ENCODE measurements at places on chromosomes 6 and 20. TPM values are rescaled to one million over a fixed set of nuclear protein-coding genes. Genes with fewer than 3 reads are reported as not detected.
A peak's percentile ranks its signal among the peaks of the same experiment; 100 is the strongest.

DNA sequence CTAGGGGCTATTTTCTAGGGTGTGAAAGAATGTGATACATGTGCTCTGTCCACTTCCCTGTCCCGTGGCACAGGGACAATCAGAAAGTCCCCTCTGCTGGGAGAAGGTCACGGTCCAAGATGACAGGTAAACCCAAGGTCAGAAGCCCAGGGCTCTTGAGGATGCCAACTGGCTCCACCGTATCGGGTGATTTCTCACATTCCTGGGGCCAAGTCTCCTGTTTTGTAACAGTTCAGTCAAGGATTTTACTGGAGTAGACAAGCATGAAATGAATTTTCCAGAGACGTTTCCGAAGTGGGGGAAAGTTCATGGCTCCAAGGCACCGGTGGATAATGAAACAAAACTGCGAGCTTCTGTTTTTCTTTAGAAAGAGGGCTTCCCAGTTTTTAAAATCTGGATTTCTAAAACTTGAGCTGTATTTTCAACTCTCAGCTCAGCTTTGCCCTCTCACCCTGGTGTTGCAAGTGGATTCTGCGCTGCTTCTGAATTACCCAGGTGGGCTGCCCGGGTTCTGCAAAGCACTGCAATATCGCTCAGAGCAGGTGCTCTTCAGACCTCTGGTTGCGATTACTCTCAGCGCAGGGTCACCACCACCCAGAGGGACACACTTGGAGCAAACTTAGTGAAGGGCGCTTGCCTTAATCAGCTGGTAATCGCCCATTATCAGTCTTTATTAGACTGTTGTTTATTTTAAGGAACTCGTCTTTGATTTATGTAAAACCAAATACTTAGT, 64.4 kb upstream of the TMEM170B start:
- peaks cover 7% of the 10 kb centered on the region for H3K4me1 ChIP-seq
- no peaks in the 10 kb centered on the region for H3K27me3 ChIP-seq
- no peak overlapping the region for H3K4me3 ChIP-seq
- no peak overlapping the region for H3K27ac ChIP-seq

Gene GNMT
- total RNA-seq = 0.83 TPM

GRCh38 chr6:26295691-26296555, 69.1 kb upstream of the BTN3A2 start:
- H3K27me3 ChIP-seq = no peaks in the 10 kb centered on the region
- no peaks in the 10 kb centered on the region for H3K36me3 ChIP-seq
- no peak overlapping the region for H3K4me3 ChIP-seq
- H3K27ac ChIP-seq = no peak overlapping the region
- DNase-seq = no peak
- no peaks in the 10 kb centered on the region for H3K4me1 ChIP-seq

Gene SIRPD
- not detected for total RNA-seq

GRCh38 chr6:149960488-149960887, 3.3 kb upstream of the ULBP1 start:
- H3K4me1 ChIP-seq = peaks cover 11% of the 10 kb centered on the region
- no peak overlapping the region for H3K4me3 ChIP-seq
- DNase-seq = no peak
- H3K27ac ChIP-seq = no peak overlapping the region
- H3K36me3 ChIP-seq = no peaks in the 10 kb centered on the region

DNA sequence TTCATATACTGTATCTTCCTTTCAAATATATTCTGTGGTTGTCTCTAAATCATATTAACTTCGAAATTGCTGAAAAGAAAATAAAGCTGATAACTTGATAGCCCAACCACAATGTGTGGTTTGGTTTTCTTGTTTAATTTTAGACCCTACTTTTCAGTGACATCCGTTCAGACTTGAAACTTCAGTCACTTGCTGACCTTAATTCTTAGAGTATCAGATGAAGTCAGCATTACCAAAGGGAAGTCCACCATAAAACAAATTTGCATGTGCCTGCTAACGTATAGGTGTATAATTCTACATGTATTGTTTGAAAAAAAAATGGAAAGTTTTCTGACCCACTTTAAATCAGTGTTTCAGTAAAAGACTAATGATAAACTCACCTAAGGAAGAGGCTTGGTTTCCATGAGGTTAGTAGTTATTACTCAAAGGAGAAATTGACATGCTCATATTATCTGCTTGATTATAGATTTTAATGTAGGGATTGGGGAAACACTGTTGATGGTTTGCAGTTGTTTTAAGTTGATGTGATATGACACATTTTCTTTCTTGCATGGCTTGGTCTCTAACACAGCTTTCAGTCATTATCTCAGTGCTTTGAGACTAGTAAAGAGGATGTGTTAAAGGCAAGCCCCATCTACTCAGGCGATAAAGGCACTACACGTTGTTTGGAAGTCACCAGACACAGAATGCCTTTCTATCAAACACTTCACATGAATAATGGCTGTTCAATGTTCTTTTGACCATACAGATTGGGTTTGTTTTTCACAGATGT, 5.2 kb upstream of the IL17A start:
- no peaks in the 10 kb centered on the region for H3K36me3 ChIP-seq
- no peak overlapping the region for H3K27ac ChIP-seq
- no peak for DNase-seq

Gene C6orf89
- 62.2 TPM for total RNA-seq

GRCh38 chr6:43936476-43936875, 166.5 kb downstream of the VEGFA start:
- H3K27me3 ChIP-seq = no peaks in the 10 kb centered on the region
- no peak overlapping the region for H3K4me3 ChIP-seq
- H3K4me1 ChIP-seq = peaks cover 1% of the 10 kb centered on the region
- no peak overlapping the region for H3K27ac ChIP-seq

DNA sequence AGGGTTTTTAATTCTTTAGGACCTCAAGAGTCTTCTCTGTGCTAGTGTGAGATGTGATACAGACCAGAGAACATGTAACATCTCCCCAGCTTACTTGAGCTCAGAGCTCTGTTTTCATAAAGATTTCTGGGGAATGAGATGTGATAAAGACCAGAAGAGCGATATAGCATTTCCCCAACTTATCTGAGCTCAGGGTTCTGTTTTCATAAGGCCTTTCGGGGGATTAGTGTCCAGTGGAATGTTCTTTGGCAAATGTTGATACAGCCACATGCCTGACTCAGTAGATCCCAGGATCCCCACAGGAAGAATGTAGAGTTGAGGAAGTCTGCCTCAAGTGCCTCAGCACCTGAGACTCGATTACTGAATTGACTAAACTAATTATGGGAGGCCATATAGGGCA, 18.7 kb upstream of the TOP1 start:
- no peaks in the 10 kb centered on the region for H3K36me3 ChIP-seq
- H3K4me3 ChIP-seq = no peak overlapping the region
- H3K27me3 ChIP-seq = no peaks in the 10 kb centered on the region
- H3K27ac ChIP-seq = no peak overlapping the region
- H3K4me1 ChIP-seq = peaks cover 2% of the 10 kb centered on the region

GRCh38 chr20:50226093-50226974, 35.7 kb downstream of the CEBPB start:
- no peaks in the 10 kb centered on the region for H3K36me3 ChIP-seq
- no peaks in the 10 kb centered on the region for H3K27me3 ChIP-seq
- no peak overlapping the region for H3K4me3 ChIP-seq
- peaks cover 11% of the 10 kb centered on the region for H3K4me1 ChIP-seq
- DNase-seq = peak; percentile 80
- peak overlapping the region; percentile 84 for H3K27ac ChIP-seq

DNA sequence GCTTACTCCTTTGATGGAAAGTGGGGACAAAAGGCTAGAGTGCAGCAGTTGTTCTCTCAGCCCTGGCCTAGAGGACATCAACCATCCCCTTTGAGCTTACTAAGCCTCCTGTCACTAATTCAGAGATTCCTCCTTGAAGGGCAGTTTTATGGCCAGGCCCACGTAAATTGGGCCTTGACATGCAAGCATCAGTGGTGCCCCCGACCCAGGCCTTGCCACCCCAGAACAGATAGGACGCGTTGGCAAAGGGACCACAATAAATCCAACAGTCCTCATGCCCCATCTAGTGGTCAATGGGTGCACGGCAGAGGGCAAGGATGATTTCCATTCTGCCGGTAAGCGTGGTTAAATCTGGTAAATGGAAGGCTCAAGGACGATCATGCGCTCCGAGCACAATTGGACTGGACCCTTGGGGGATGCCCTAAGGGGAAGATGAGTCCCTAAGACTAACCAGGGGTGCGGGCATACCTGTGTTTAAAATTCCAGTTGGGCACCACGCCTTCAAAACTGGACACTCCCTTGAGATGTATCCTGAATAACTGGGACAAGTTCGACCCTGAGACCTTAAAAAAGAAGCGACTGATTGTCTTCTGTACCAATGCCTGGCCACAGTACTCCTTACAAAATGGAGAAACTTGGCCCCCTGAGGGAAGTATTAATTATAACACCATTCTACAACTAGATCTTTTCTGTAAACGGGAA, 32.6 kb downstream of the CEP85L start:
- H3K27ac ChIP-seq = no peak overlapping the region
- no peaks in the 10 kb centered on the region for H3K27me3 ChIP-seq
- H3K36me3 ChIP-seq = no peaks in the 10 kb centered on the region

GRCh38 chr6:143718472-143718871, 40.7 kb downstream of the PHACTR2 start:
- no peak for DNase-seq
- no peaks in the 10 kb centered on the region for H3K36me3 ChIP-seq
- H3K27me3 ChIP-seq = no peaks in the 10 kb centered on the region
- H3K4me3 ChIP-seq = no peak overlapping the region

GRCh38 chr20:62588458-62589149, 53.7 kb upstream of the SLCO4A1 start:
- no peaks in the 10 kb centered on the region for H3K4me1 ChIP-seq
- no peaks in the 10 kb centered on the region for H3K27me3 ChIP-seq
- H3K36me3 ChIP-seq = no peaks in the 10 kb centered on the region
- no peak overlapping the region for H3K27ac ChIP-seq

Gene VSTM2L
- 0.12 TPM for total RNA-seq

- DNase-seq = no peak
- peaks cover 6% of the 10 kb centered on the region for H3K4me1 ChIP-seq
- H3K27me3 ChIP-seq = no peaks in the 10 kb centered on the region
- no peak overlapping the region for H3K4me3 ChIP-seq
- no peak overlapping the region for H3K27ac ChIP-seq
These were observed 121.1 kb downstream of the PLEKHG1 start for GRCh38 chr6:150720774-150721233.

GRCh38 chr20:34943808-34944567, 11.6 kb downstream of the GSS start:
- no peak overlapping the region for H3K4me3 ChIP-seq
- no peaks in the 10 kb centered on the region for H3K27me3 ChIP-seq
- H3K36me3 ChIP-seq = no peaks in the 10 kb centered on the region
- H3K27ac ChIP-seq = no peak overlapping the region

- no peaks in the 10 kb centered on the region for H3K27me3 ChIP-seq
- no peak overlapping the region for H3K27ac ChIP-seq
- H3K36me3 ChIP-seq = no peaks in the 10 kb centered on the region
- no peak overlapping the region for H3K4me3 ChIP-seq
- no peaks in the 10 kb centered on the region for H3K4me1 ChIP-seq
- DNase-seq = no peak
These were observed 586.5 kb downstream of the EPM2A start for GRCh38 chr6:145148776-145149175.

Gene RIN2
- 66.4 TPM for total RNA-seq

- H3K27ac ChIP-seq = no peak overlapping the region
- no peaks in the 10 kb centered on the region for H3K36me3 ChIP-seq
- H3K4me3 ChIP-seq = no peak overlapping the region
- no peaks in the 10 kb centered on the region for H3K27me3 ChIP-seq
- H3K4me1 ChIP-seq = peaks cover 2% of the 10 kb centered on the region
These were observed 462.9 kb downstream of the PREX1 start for GRCh38 chr20:48364688-48365421.

Gene SRMS
- total RNA-seq = not detected

- H3K27ac ChIP-seq = no peak overlapping the region
- no peak for DNase-seq
- H3K4me3 ChIP-seq = no peak overlapping the region
- H3K27me3 ChIP-seq = no peaks in the 10 kb centered on the region
These were observed 13.0 kb downstream of the TXNDC5 start for GRCh38 chr6:7897461-7898192.

DNA sequence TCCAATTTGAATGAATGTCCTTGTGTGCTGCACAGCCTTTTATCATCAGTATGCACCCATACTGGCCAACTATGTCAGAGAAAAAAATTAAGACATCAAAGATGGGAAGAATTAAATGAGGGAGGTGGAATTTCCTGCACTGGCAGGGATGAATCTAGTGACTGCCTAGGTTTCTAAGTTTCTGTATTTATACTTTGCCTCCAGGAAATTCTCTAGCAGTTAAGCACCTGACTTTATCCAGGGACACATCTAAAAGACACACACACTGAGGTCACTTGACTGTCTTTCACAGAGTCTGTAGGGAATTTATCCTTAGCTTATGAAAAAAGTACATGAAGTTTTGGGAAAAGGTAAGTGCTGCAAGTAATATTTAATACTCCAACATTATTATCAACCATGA, 636.5 kb upstream of the PTCHD4 start:
- no peaks in the 10 kb centered on the region for H3K27me3 ChIP-seq
- no peak overlapping the region for H3K4me3 ChIP-seq
- H3K36me3 ChIP-seq = no peaks in the 10 kb centered on the region
- DNase-seq = no peak
- H3K4me1 ChIP-seq = no peaks in the 10 kb centered on the region
- no peak overlapping the region for H3K27ac ChIP-seq

Gene GHRH
- not detected for total RNA-seq

Gene TP53INP2
- 16.0 TPM for total RNA-seq

GRCh38 chr6:40714576-40715564, 127.7 kb upstream of the LRFN2 start:
- no peaks in the 10 kb centered on the region for H3K27me3 ChIP-seq
- no peaks in the 10 kb centered on the region for H3K4me1 ChIP-seq
- no peak overlapping the region for H3K4me3 ChIP-seq
- H3K27ac ChIP-seq = no peak overlapping the region
- H3K36me3 ChIP-seq = no peaks in the 10 kb centered on the region
- DNase-seq = no peak

DNA sequence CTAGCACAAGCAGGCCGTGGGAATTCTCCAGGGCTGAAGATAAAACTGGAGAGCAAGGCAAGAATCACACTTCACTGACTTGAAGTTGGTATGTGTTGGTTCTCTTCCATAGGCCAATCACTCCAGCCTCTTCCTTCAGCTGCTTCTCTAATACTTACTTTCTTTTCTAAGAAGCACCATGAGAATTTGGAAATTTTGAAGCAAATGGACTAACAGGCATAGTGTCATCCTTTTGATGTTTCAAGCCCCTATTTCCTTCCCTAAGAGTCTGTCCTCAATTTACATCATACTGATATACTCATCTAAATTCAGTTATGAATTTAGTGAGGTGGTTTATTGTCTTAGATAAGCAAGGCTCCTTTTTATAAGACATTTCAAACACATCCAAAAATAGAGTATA, 24.0 kb downstream of the SLC26A8 start:
- H3K4me1 ChIP-seq = no peaks in the 10 kb centered on the region
- no peak for DNase-seq
- no peaks in the 10 kb centered on the region for H3K36me3 ChIP-seq
- no peak overlapping the region for H3K27ac ChIP-seq
- H3K4me3 ChIP-seq = no peak overlapping the region
